ENCODE measurements at places on chromosomes 7 and 10. TPM values are rescaled to one million over a fixed set of nuclear protein-coding genes. Genes with fewer than 3 reads are reported as not detected.

GNG11 gene
- not detected for total RNA-seq

CYP2C8 gene
- total RNA-seq, result not detected

CYP3A5 gene
- not detected for total RNA-seq

PRLHR gene
- not detected for total RNA-seq

ZNF804B gene
- total RNA-seq, result not detected

AGR3 gene
- total RNA-seq, result not detected

TAS2R3 gene
- 1.4 TPM for total RNA-seq

LIPK gene
- total RNA-seq, result not detected

DNA sequence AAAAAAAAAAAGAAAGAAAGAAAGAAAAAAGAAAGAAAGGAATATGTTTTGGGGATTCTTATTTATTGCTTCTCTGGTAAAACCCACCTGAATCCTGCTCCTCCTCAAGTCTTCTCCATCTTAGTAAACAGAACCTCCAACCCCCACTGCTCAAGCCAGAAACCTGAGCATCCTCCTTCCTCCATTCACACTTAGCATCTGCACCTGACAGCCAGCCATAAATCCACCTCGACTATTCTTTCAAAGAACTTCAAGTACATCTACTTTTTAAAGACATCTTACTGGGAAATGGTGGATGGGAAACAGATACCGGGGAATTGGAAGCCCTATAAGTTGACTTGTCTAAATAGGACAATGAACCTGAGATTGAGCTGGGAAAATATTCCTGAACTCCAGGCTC lies 519.9 kb upstream of the DPP6 start:
- no peaks in the 10 kb centered on the region for H3K4me1 ChIP-seq
- no peak overlapping the region for H3K27ac ChIP-seq
- no peak overlapping the region for H3K4me3 ChIP-seq
- H3K36me3 ChIP-seq, result no peaks in the 10 kb centered on the region

DNA sequence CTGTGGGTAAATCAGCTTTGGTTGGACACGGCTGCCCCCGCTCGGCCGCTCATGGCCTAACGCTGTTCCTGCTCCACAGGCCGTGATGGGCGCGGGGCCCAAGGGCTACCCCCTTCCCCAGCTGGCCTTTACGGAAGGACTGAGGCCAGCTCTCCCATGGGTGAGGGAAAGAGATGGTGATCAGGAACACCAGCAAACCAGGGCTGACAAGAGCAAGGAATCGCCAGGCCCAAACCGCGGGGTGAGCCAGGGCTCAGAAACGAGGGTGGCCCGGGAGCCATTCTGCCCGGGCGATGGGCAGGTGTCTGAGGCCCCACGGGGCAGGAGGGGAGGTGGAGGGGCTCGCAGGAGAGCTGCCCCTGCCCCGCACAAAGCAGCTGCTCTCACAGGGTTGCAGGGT lies 26.6 kb downstream of the GPER1 start:
- no peak for DNase-seq
- no peaks in the 10 kb centered on the region for H3K27me3 ChIP-seq
- no peak overlapping the region for H3K4me3 ChIP-seq
- H3K36me3 ChIP-seq, result peaks cover 2% of the 10 kb centered on the region
- no peak overlapping the region for H3K27ac ChIP-seq
- H3K4me1 ChIP-seq, result peaks cover 15% of the 10 kb centered on the region

Data from activated CD4-positive, alpha-beta T cell treated with anti-CD3 and anti-CD28 coated beads, Interleukin-2, amount 10 ng/mL, durations not matched to agents 7 days and 5 days (primary cell).